Pons (tissue), 1 donor: ENCODE measurements at places on chromosomes 7 and 10.

DNA sequence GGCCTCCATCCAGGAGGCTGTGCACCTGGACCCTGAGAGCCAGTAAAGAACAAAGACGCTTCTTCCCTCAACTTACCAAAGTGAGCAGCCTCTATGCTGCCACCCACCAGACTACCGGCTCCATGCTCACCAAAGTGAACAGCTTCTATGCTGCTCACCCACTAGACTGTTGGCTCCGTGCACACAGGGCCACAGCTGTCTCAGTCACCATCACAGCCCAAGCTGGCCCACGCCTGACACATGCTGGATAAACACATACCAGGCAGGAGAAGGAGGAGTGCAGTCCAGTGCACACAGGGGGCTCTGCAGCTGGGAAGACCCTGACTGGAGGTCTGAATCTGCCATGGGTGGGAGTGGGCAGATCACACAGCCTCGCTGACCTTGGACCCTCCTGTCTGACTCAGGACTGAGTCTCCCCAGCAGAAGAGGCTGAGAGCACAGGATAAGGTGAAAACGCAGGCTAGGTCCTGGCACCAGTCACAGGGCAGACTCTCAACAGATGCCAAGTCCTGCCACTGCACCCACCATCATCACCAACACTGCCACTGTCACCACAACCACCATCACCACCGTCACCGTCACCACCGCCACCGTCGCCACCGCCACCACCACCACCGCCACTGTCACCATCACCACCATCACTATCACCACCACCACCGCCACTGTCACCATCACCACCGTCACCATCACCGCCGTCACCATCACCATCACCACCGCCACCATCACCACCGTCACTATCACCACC is 130.9 kb downstream of the MAD1L1 start:
- peak; percentile 26 for DNase-seq

DNA sequence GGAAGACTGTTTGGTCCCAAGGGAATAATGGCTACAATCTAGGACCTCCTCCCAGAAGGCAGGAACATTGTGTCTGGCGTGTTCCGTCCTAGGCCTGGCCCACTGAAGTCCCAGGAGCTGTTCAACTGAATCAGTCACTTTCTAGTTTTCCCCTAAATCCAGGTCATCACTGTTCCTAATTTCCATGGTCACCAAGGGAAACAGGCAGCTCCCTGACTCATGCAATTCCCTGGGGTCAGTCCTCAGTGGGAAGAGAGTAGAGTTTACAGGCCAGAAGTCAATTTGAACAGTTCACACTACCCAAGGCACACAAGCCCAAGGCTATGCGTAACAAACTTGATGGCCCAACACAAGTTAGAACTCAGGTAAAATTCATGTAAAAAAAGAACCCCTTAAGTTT is 44.0 kb downstream of the CREB3L2 start:
- no peak for DNase-seq

- no peak for DNase-seq
Observed at GRCh38 chr10:18822156-18822555, 162.9 kb downstream of the ARL5B start.

DNA sequence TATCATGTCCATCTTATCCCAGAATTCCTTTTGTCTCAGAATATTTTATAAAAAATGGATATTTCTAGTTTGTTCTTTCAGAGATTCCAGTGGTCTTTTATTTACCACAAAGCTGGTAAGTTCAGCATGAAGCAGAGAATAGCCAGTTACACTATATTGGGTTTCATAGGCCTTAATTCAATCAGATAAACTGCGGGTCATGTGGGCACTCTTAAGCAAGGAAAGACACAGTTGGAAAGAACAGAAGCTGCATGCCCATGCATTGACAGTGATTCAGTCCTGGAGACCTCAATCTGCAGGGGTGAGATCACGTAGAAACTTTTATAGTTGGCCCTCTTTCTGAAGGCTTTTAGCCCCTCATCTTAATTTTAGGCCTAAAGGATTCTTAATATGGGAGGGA is 281.3 kb upstream of the IGFBP3 start:
- DNase-seq: no peak

DNA sequence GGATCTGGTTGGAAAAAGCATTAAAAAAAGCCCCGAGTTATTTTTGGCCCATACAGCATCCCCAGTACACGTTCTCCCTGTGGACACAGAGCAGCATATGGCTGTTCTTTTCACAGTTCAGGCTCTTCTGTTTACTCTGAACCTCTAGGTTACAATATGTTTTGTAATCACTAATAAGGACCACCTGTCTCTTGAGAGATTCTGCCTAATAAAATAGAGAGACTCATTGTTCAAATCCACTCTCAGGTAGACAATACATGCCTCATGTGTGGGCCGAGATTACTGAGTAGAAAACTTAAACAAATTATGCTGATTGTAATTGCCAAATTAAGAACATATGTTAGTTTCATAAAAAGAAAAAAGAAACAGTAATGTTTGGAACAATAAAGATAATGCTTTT is 647.7 kb downstream of the GRM8 start:
- no peak for DNase-seq

- no peak for DNase-seq
Observed at GRCh38 chr7:37730501-37730900, 46.9 kb downstream of the GPR141 start.

- no peak for DNase-seq
Observed at GRCh38 chr7:18760631-18761445, 265.3 kb downstream of the HDAC9 start.

GRCh38 chr7:145692237-145692950 is 424.2 kb upstream of the CNTNAP2 start:
- no peak for DNase-seq

DNA sequence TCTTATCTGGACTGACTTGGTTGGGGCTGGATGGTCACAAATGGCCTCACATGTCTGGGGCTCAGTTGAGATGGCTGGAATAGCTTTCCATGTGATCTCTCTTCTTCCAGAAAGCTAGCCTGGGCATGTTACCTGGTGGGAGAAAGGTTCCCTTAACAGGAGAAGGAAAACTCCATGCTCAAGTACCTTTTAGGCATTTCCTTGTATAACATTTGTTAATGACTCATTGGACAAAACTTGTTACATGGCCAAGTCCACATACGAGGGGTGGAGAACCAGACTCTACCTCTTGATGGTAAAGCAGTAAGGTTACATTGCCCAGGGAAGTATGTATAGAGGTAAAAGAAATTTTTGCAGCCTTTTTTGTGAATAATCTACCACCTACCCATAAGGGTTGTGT is 826.4 kb downstream of the LRMDA start:
- no peak for DNase-seq
